Esophagus squamous epithelium (tissue), 5 donors: ENCODE measurements at places on chromosomes 12 and 14.

- no peaks in the 10 kb centered on the region for H3K4me1 ChIP-seq
- peak overlapping the region; percentile 45 for H3K27ac ChIP-seq
- no peaks in the 10 kb centered on the region for H3K27me3 ChIP-seq
- H3K4me3 ChIP-seq, result no peak overlapping the region
- no peak for DNase-seq
These were observed 337.8 kb upstream of the DIO2 start for GRCh38 chr14:80549141-80549540.

- H3K4me1 ChIP-seq, result no peaks in the 10 kb centered on the region
- no peak overlapping the region for H3K4me3 ChIP-seq
- H3K27ac ChIP-seq, result no peak overlapping the region
- H3K36me3 ChIP-seq, result no peaks in the 10 kb centered on the region
- no peak for DNase-seq
- no peaks in the 10 kb centered on the region for H3K27me3 ChIP-seq
These were observed 109.5 kb upstream of the ARHGAP5 start for GRCh38 chr14:31967669-31967975.

DNA sequence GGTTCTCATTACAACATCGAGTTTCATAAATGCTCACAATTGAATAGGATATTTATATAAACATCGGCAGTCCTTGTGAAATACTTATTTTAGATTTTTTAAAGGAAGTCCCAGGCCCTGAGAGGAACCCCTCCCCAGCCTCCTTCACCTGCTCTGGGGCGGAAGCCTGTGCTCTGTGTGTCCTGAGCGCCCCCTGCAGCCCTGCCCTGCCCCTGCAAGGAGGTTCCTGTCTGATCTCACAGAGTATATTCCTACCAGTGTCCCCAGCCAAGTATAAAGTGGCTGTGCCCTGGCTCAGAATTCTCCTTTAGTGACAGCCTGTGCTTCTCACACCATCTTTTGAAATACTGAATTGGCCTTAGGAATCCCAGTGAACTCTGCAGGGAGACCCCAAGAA lies 659.5 kb downstream of the TMEM121 start:
- no peaks in the 10 kb centered on the region for H3K36me3 ChIP-seq
- no peak overlapping the region for H3K4me3 ChIP-seq
- no peak overlapping the region for H3K27ac ChIP-seq
- H3K27me3 ChIP-seq, result no peaks in the 10 kb centered on the region
- DNase-seq, result no peak

DNA sequence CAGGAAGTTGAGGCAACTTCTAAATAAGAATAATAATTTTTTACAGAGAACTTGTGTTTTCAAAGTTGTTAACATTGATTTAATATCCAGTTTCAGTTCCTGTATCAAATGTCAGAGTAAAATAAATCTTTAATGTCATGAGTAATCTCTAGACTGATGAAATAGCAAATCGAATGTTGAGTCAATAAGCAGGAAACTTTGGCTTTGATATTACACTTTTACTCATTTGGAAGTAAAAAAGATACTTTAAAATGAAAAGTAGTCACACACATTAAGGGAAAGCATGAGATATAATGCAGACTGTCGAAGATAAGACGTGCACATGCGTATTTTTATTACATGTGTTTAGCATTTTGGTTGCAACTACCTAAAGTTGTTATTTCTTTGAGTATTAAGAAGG lies 78.2 kb upstream of the PTGDR start:
- H3K4me3 ChIP-seq, result no peak overlapping the region
- no peaks in the 10 kb centered on the region for H3K36me3 ChIP-seq
- DNase-seq, result no peak
- no peak overlapping the region for H3K27ac ChIP-seq
- no peaks in the 10 kb centered on the region for H3K4me1 ChIP-seq

DNA sequence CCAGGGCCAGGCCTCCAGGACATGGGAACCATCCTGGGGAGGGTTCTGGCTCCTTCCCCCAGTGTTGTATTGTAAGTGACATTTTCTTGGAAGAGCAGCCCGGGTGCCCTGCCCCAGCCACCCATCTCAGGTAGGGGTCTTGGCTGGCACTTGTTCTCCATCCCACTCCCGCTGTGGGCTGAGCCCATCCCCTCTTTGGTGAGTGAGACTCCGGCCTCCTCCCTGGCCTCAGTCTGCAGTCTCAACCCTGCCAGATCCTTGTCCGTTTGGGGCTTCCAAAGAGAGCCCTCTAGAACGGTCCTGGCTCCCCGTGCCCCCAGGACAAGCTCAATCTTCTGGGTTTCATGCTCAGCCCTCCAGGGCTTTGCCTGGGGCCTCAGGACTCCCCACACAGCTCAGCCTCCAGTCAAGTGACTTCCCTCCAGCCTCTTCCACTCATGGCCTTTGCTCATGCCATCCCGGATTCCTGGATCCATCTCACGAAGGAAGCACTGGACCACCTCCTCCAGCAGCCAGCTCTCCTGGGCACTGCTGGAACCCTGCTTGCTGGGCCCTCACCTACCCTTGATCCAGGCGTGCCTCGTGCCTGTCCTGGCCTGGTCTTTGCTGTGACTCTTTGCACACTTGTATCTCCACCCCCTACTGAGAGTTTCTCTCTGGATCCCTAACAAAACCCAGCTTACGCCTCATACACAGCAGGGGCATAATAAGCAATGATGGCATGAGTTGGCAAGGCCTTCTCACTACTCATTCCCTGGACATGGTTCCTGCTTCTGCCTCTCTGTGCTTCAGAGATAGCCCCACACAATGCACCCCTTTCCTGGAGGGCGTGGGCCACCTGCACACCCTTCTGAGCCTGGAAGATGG lies 297.4 kb upstream of the RTL1 start:
- no peak overlapping the region for H3K27ac ChIP-seq
- DNase-seq, result no peak
- H3K4me1 ChIP-seq, result no peaks in the 10 kb centered on the region
- no peaks in the 10 kb centered on the region for H3K27me3 ChIP-seq
- H3K36me3 ChIP-seq, result no peaks in the 10 kb centered on the region

DNA sequence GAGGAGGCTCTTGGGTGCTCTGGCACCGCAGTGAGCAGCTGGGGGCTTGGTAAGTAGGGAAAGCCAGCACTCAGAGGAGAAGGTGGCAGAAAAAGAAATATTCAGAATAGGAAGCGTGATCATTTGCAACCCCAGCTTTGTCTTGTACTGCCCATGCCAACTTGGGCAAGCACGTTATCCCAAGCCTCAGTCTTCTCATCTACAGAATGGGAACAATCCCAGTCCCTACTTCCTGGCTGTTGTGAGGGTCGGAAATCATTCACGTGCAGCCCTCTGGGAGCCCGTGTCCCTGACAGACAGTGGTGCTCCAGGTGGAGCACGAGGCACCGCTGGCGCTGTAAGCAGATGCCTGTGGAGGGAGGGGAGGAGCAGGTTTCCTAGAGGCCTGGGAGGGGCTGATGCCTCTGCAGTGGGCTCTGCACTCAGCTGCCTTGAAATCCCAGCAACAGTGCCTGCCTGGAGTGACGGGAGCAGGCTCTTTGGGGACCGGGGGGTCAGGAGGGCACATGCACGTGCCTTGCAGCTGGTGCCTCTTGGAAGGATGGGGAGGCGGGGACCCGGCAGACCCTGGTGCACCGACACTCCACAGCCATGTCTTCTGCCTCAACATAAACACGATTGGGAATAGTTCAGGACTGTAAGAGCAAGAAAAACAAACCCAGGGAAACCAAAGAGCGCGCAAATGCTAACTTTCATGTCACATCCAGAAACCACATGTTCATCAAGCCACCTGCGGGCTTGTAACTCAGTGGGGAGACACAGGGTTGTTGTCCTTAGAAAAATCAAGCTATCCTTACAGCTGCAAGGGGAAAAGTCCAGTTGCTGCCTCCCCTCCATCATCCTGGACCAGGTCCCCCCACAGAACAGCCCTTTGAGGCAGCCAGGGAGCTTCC lies 86.5 kb upstream of the DIO3 start:
- H3K27me3 ChIP-seq, result no peaks in the 10 kb centered on the region
- no peak overlapping the region for H3K4me3 ChIP-seq
- no peaks in the 10 kb centered on the region for H3K36me3 ChIP-seq
- peak overlapping the region; percentile 79 for H3K27ac ChIP-seq
- H3K4me1 ChIP-seq, result peaks cover 36% of the 10 kb centered on the region
- no peak for DNase-seq

GRCh38 chr12:99906786-99907579 lies 77.8 kb downstream of the ANKS1B start:
- no peak overlapping the region for H3K4me3 ChIP-seq
- no peaks in the 10 kb centered on the region for H3K27me3 ChIP-seq
- no peaks in the 10 kb centered on the region for H3K4me1 ChIP-seq
- H3K36me3 ChIP-seq, result no peaks in the 10 kb centered on the region
- H3K27ac ChIP-seq, result no peak overlapping the region

GRCh38 chr12:107488666-107489065 lies 196.9 kb upstream of the PWP1 start:
- H3K4me1 ChIP-seq, result no peaks in the 10 kb centered on the region
- no peak for DNase-seq
- no peaks in the 10 kb centered on the region for H3K27me3 ChIP-seq
- H3K4me3 ChIP-seq, result no peak overlapping the region
- no peaks in the 10 kb centered on the region for H3K36me3 ChIP-seq
- no peak overlapping the region for H3K27ac ChIP-seq

- no peak overlapping the region for H3K4me3 ChIP-seq
- H3K36me3 ChIP-seq, result no peaks in the 10 kb centered on the region
- DNase-seq, result no peak
These were observed 54.1 kb downstream of the MAP1LC3B2 start for GRCh38 chr12:116613256-116613655.

DNA sequence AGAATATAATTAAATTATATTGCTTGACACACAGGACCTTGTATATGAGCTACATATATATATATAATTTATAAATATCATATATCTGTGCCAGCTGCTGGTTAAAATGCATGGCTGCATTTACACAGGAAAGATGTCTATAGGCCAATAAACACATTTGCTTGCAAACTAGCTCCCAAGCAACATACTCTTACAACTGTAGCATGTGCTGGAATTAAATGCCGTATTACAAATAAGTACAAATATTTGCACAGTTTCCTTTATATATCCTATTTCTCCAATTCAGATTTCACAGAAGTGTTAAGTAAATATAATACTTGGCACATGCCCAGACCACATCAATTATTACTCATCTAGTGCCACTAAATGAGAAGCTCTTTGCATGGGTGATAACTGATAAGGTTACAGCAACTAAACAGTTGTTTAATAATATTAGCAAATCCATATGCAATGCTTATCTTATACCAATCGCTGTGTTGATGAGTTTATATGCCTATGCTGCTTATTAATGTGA lies 66.7 kb upstream of the E2F7 start:
- DNase-seq, result no peak
- H3K4me1 ChIP-seq, result no peaks in the 10 kb centered on the region
- no peak overlapping the region for H3K27ac ChIP-seq
- no peak overlapping the region for H3K4me3 ChIP-seq
- H3K36me3 ChIP-seq, result no peaks in the 10 kb centered on the region

DNA sequence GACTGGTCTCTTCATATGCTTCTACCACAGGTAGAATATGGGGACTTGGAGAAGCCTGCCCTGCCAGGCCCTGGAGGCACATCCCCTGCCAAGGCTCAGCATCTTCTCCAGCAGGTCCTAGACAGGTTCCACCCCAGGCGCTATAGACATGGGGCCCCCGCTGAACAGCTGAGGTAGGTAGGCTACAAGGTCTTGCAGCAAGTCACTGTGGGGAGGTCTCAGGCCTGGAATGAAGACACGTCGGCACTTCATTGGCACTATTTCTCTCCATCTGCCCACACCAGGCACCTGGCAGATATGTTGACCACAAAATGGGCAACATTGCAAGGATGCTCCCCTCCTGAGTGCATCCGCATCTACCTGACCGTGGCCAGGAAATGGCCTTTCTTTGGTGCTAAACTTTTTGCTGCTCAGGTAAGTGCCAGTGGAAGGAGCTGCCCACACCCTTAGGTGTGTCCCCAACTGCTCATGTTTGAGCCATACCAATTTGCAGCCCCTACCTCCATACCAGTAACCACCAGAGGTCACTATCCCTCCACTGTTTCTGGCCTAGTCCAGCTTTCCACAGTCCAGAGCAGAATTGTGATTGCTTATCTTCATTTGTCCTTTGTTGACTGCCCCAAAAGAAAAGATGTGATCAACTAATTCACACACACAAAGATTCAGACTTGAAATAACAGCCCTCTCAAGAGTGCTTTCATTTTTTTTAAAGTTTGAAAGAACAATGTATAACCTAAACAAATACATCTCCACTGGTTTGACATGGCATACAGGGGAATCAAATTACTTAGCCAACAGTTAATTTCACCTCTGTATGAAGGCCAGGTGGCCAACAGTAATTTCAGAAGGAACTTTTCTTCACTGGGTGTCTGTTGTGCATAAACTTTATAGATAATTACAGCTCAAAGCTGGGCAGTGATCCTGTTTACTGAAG lies 16.1 kb downstream of the PIGH start:
- H3K4me3 ChIP-seq, result no peak overlapping the region
- no peak for DNase-seq
- no peaks in the 10 kb centered on the region for H3K4me1 ChIP-seq
- H3K36me3 ChIP-seq, result no peaks in the 10 kb centered on the region
- H3K27me3 ChIP-seq, result no peaks in the 10 kb centered on the region

- DNase-seq, result no peak
- no peaks in the 10 kb centered on the region for H3K4me1 ChIP-seq
- no peaks in the 10 kb centered on the region for H3K27me3 ChIP-seq
These were observed 8.2 kb downstream of the NOPCHAP1 start for GRCh38 chr12:104994336-104994735.

GRCh38 chr14:100034468-100034867 lies 30.8 kb upstream of the EVL start:
- H3K36me3 ChIP-seq, result no peaks in the 10 kb centered on the region
- H3K4me1 ChIP-seq, result no peaks in the 10 kb centered on the region
- H3K27me3 ChIP-seq, result no peaks in the 10 kb centered on the region
- H3K4me3 ChIP-seq, result no peak overlapping the region
- no peak overlapping the region for H3K27ac ChIP-seq
- DNase-seq, result no peak

GRCh38 chr12:128626808-128627320 lies 196.9 kb downstream of the SLC15A4 start:
- no peaks in the 10 kb centered on the region for H3K36me3 ChIP-seq
- H3K27me3 ChIP-seq, result no peaks in the 10 kb centered on the region
- H3K27ac ChIP-seq, result no peak overlapping the region

DNA sequence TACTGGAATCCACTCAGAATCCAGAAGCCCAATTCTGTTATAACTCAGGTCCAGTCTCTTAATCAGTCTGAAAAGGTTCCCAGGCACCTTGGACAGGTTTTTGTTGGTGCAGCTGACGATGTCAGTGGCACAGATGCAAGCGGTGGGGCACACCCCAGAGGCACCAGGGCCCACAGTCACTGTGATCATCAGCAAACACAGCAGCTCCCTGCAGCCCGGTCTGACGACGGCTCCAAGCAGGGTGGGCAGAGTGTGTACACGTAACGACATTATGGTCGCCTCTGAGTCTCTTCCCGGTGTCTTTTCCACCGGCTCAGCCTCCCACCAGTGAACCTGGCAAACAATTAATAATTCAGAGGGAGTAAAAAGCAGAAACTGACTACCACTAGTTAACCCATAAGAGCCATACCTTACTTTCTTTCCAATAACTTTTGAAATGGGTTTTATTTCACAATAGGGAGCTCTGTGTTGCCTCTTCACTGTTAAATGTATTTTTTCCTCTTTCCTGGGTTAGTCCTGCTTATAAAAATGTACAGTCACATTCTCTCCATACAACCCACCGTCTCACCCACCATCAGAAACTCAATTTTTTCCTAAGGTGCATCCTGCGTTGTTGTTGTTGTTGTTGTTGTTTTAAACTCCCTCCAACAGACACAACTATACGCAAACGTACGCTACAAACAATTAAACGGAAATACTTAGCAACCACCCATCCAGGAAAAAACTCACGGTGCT lies 521 bp upstream of the PCED1B start:
- peak overlapping the region; percentile 83 for H3K4me3 ChIP-seq
- no peaks in the 10 kb centered on the region for H3K27me3 ChIP-seq
- H3K4me1 ChIP-seq, result peaks cover 12% of the 10 kb centered on the region
- DNase-seq, result no peak
- H3K27ac ChIP-seq, result peak overlapping the region; percentile 95
